ENCODE measurements at places on chromosomes 7 and 10. TPM values are rescaled to one million over a fixed set of nuclear protein-coding genes. Genes with fewer than 3 reads are reported as not detected.

DNA sequence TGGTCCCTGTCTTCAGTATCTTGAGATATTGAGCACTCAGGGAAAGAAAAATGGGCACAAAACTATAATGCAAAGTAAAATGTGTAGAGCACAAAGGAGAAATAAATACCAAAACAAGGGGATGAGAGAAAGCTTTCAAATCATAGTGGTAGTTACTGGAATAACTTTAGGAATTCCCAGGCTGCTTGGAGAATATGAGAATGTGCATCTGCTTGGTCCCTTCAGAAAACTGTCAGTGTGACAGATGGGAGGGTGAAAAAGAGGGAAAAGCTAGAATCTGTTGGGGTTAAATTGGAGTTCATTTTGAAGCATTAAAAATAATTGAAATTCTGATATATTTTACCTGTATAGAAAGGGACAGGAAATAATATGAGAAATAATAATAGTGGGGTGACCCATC lies 15.3 kb downstream of the ST7 start:
- DNase-seq: no peak

DNA sequence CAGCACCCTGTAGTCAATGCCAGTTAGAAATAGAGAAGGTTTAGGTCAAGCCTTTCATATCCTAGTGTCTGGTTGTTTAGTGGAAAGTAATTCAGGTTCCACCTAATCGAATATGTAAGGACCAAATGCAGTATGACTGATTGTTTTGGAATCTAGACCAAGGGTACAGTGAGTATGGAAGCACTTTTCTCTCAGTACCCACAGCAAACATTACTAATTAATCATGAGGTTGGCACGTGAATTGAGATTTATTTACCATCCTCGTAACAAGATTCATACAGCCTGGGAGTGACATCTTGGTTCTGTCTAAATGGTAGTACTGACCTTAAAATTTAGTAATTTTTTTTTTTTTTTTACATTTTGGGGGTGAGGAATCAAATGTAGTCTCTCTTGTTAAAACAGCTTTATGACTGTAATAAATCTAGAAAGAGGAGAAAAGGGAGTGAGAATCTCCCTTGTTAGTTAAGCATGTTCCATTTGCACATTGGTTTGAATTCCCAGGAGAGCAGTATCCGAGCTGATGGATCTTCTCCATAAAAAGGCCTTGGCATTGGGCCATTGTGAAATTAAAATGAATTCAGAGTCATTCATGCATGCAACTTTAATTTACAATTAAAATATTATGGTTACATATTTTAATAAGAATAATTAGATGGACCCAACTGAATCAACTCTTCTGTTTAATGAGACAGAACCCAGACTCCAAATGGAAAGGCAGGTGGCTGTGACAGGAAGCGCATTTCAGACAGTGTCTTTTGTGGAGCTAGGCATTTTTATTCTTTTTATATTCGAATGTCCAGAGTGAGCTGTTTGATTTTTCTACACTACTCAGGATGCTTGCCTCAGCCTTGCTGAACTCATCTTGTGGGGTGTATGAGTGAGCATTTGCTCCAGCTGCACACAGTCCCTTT lies 57.6 kb downstream of the SNX10 start:
- DNase-seq: peak; percentile 15

GRCh38 chr10:33743429-33743857 lies 409.0 kb upstream of the NRP1 start:
- no peak for DNase-seq

DNA sequence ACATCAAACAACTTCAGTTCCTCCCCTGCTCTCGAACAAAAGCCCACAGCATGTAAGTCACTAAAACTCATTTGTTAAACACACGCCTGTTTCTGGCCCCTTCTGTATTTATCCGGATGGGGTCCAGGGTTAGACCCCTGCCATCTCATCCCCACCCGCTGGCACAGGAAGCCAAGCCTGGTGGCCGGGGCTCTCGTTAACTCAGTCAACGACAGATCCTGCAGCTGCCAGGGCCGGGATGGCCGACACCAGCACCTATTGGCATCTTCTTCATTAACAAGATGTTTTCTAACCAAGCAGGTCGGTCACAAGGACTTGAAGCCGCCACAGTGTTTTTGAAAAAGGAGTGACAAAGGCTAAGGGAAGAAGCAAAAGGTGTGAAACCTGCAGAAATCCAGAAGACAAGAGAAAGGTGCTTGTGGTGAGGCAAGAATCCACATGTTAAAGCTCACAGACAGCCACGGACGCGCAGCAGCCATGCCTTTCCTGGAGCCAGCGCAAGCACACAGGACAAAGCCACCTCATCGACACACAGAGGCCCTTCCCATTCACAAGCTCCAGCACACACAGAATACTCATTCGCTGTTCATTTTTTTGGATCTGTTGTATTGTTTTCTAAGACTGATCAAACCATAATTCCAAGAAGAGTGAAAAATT lies 202.7 kb downstream of the DIP2C start:
- DNase-seq: no peak

DNA sequence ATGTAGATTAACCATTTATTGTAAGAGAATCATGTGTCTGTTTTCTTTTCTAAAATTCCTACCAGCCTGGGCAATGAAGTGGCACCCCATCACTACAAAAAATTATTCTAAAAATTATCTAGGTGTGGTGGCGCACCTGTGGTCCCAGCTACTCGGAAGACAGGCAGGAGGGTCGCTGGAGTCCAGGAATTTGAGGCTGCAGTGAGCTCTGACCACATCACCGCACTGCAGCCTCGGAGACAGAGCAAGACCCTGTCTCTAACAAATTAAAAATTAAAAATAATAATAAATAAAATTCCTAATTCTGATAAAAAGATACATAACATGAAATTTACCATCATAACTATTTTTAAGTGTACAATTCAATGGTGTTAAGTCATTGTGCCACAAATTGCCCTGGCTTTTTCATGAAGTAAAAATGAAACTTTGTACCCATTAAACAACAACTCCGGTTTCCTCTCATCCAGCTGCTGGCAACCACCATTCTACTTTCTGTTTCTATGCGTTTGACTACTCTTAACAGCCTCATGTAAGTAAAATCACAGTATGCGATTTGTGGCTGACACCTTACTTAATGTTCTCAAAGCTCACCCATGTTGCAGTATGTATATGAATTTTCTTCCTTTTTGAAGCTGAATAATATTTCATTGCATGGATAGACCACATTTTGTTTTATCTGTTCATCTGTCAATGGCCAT lies 20.6 kb upstream of the USP6NL start:
- no peak for DNase-seq

DNA sequence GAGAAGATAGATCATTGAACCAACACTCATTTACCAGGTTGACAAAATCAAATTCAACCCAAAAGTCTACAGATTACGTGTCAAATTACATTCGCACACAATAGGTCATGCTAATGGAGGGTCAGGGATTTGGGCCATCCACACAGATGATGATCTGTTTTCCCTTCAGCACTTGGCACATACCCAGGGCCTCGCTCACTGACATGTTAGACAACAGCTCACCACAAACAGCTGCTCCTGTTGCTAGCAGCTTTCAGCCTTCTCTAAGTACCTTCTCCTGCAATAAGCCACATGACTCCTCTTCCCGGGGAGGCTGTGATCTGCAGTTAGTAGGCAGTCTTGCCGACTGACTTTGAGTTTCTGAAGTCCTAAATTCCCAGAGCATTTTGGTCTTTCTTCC lies 18.4 kb downstream of the NKX2-3 start:
- peak; percentile 57 for DNase-seq

GRCh38 chr7:91327346-91327745 lies 63.1 kb downstream of the FZD1 start:
- DNase-seq: no peak

SMNDC1 gene
- 7.2 TPM for total RNA-seq

Data from fibroblast of lung (primary cell).